NCI-H187 treated with DMSO at 0.1 percent for 48 hours (cell line): ENCODE measurements at places on chromosomes 6 and 20.

DNA sequence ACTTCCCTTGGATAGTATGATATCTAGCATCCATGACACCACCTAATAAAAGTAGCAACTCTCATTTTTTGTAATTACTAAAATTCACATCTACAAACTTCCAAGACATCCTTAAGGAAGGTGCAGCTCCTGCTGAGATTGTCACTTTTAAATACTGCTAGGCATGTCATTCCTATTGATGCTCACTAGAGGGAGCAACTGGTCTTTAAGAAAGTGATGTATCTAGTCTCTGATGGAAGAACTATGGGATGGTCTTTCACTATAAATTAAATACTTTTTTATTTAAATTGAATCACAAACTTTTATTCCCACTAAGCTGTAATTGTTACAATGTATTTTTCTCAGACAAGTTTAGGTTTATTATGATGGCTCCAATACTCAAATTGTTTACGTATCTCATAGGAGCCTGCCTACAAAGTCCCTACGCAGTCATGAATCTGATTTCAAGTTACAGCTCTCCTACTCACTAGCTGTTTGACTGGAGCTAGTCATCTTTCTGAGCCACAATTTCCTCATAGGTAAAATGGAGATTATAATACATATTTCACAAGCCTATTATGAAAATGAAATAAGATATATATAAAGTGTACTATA is 8.1 kb upstream of the TSPYL1 start:
- DNase-seq, result no peak

DNA sequence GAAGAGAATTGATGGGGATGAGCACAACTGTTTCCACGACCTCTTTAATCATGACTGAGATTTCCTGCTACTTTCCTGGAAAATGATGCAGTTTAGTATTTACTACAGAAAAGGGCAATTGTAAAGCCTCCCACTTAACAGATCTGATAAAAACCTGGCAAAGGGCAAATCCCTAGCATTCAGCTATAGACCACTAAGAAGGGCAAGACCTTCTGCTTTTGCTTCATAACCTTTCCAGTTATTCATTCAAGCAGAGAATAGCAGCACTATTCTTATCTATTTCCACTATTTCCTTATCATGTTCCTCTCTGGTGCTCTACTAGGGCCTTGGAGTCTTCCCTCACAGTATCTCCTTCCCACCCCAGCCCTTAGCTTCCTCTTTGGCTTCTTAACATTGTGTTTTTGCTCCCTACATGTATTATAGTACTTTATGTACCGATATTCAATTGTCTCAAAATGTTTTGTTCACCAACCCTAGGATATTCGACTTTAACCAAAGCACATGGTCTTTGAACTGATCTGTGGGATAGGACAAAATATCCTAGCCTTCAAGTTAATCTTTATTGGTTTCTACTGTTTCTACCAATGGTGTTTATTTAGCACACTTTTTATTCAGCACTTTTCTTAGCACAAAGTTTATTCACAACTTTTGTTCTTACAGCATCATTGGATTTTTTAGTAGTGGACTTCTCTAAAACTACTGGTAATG is 32.7 kb upstream of the MANEA start:
- no peak for DNase-seq

- no peak for DNase-seq
Observed at GRCh38 chr6:138456401-138456790, 42.9 kb downstream of the NHSL1 start.

- DNase-seq, result no peak
Observed at GRCh38 chr6:17505062-17505476, 95.0 kb upstream of the FAM8A1 start.

- no peak for DNase-seq
Observed at GRCh38 chr20:4369798-4370124, 351.9 kb upstream of the PRND start.

GRCh38 chr20:24914388-24915241 is 34.5 kb upstream of the CST7 start:
- no peak for DNase-seq

DNA sequence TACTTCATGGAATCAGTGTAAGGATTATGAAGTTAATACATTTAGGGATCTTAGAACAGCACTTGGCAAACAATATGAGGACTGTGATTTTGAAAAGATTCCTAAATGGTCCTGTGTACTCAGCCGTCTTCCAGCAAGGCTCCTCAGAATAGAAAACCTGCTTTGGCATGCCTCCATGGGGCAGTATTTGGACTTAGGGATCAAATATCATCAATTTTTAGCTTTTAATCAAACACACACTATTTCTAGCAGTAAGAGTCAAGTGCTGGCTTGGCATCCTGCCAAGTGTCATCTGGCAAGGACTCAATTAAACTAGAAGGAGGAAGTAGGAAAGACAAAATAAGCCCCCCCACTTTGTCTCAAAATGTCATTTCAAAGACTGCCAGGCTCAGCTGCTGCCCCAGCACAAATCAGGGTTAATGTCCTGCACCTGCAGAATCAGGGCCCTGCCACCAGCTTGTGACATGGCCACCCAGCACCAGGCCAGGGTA is 40.8 kb downstream of the IYD start:
- no peak for DNase-seq

GRCh38 chr6:145147559-145147958 is 587.8 kb downstream of the EPM2A start:
- no peak for DNase-seq
